ENCODE measurements at places on chromosomes 5 and 9. TPM values are rescaled to one million over a fixed set of nuclear protein-coding genes. Genes with fewer than 3 reads are reported as not detected.

CENPK gene
- 5.6 TPM for total RNA-seq

PHF24 gene
- total RNA-seq, result not detected

DMRT3 gene
- not detected for total RNA-seq

DNA sequence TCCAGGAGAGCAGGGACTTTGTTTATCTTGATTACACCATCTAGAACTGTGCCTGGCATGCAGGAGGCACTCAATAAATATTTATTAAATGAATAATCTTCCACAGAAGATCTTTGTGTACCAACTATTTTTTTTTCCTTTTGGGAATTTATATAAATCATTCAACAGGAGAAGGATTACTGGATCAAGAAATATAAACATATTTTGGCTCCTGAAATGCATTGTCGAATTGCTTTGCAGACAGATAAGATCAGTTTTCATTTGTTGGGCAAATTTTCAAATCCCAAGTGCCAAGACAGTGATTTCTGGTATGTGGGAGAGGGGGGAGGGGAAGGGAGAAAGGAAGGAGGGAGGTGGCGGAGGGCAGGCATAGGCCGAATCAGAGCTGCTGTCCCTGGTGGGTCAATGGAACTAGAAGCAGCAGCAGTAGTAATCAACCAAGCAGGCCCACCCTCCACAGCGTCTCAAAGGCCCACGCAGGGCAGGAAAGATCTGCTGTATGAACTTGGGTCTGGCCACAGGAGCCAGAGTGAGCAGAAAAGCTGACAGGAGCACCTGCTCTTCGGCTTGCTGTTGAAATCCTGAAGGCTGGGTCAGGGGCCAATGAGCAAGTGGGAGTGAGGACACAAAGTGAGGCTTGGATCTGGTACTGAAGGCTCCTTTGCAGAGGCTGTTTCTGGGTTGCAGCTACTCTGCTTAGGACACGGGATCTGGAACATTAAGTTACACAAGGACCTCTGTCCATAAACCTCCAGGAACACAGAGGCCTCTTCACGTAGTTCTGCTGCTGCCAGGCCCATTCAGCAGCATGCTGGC, 15.8 kb upstream of the TRAF1 start:
- H3K36me3 ChIP-seq, result no peaks in the 10 kb centered on the region
- H3K27ac ChIP-seq, result peak overlapping the region; percentile 10
- H3K27me3 ChIP-seq, result no peaks in the 10 kb centered on the region
- no peak overlapping the region for H3K4me3 ChIP-seq
- H3K4me1 ChIP-seq, result peaks cover 25% of the 10 kb centered on the region
- DNase-seq, result no peak

- H3K36me3 ChIP-seq, result peaks cover 16% of the 10 kb centered on the region
- no peaks in the 10 kb centered on the region for H3K27me3 ChIP-seq
- peak overlapping the region; percentile 67 for H3K27ac ChIP-seq
- peak; percentile 94 for DNase-seq
- H3K4me3 ChIP-seq, result no peak overlapping the region
Measured at GRCh38 chr9:33329117-33329563, 38.8 kb downstream of the NFX1 start.

All from IMR-90 (cell line).